Activated T-helper 2 cell treated with anti-CD3 and anti-CD28 coated beads, Interferon-gamma antibody, Interleukin-2, Interleukin-4, amounts not matched to agents 10 μg/mL and 5 μg/mL and 100 μg/mL, durations not matched to agents 14 hours and 24 hours and 36 hours (primary cell): ENCODE measurements at places on chromosomes 5 and 9. TPM values are rescaled to one million over a fixed set of nuclear protein-coding genes. Genes with fewer than 3 reads are reported as not detected.

HCN1 gene
- not detected in 2 replicates for total RNA-seq

NUTM2F gene
- total RNA-seq: not detected in 2 replicates

NPR3 gene
- total RNA-seq: 0.02 TPM in 1 of 2 replicates, not detected in the other

GFI1B gene
- not detected in 2 replicates for total RNA-seq

FOXI1 gene
- not detected in 2 replicates for total RNA-seq

LEAP2 gene
- 4.3 and 4.4 TPM in 2 replicates for total RNA-seq

ETF1 gene
- 169 and 170 TPM in 2 replicates for total RNA-seq

BARX1 gene
- 0.52 and 0.83 TPM in 2 replicates for total RNA-seq

TMC1 gene
- total RNA-seq: not detected in 2 replicates

AJM1 gene
- 5.0 and 5.1 TPM in 2 replicates for total RNA-seq

DNA sequence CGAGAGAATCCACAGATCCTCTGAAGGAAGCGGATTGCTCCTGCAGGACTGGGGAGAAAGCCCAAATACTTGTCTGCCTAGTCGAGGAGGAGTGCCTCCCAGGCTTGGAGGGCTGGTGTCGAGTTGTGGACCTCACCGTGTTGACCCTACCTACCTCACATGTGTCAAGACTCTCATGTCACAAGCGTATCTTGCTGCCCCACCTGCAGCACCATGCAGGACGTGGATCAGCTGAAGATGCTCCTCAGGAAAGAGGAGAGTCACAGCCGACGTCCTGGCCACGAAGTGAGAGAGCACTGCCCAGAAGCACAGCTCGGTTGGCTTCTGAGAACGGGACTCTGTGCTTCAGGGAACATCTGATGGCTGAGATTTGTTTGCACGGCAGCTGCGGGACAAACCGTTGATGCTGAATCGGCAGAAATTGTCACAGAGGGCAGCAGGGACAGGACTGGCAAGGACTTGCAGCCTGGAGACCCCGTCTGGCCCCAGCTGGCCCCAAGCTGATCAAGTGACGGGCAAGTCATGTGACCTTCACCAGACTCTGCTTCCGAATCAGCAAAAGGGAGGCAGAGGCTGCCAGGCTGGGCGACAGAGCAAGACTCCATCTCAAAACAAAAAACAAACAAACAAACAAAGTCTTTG, 119.1 kb upstream of the ITGA1 start:
- no peaks in the 10 kb centered on the region for H3K36me3 ChIP-seq
- no peak for DNase-seq
- H3K27ac ChIP-seq: no peak overlapping the region
- peaks cover 29% of the 10 kb centered on the region for H3K27me3 ChIP-seq
- H3K4me1 ChIP-seq: peaks cover 8% of the 10 kb centered on the region

DNA sequence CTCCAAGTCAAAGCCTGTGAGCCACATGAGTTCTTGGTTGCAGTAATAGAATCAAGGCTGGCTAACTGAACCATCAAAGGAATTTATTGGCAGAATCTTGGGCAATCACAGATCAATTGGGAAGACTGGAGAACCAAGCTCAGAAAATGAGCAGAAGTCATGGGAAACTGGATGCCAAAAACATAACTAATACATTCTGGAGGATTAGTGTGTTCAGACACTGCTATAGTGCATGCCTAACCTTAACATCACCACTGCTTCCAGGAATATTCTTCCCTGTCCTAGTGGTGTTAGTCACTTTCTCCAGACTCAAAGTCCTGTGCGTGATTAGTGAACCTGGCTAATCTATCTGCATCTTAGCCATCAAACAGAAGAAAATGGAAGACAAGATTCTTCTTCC, 843.7 kb downstream of the EFNA5 start:
- no peak overlapping the region for H3K27ac ChIP-seq
- H3K36me3 ChIP-seq: no peaks in the 10 kb centered on the region
- H3K4me3 ChIP-seq: no peak overlapping the region

DNA sequence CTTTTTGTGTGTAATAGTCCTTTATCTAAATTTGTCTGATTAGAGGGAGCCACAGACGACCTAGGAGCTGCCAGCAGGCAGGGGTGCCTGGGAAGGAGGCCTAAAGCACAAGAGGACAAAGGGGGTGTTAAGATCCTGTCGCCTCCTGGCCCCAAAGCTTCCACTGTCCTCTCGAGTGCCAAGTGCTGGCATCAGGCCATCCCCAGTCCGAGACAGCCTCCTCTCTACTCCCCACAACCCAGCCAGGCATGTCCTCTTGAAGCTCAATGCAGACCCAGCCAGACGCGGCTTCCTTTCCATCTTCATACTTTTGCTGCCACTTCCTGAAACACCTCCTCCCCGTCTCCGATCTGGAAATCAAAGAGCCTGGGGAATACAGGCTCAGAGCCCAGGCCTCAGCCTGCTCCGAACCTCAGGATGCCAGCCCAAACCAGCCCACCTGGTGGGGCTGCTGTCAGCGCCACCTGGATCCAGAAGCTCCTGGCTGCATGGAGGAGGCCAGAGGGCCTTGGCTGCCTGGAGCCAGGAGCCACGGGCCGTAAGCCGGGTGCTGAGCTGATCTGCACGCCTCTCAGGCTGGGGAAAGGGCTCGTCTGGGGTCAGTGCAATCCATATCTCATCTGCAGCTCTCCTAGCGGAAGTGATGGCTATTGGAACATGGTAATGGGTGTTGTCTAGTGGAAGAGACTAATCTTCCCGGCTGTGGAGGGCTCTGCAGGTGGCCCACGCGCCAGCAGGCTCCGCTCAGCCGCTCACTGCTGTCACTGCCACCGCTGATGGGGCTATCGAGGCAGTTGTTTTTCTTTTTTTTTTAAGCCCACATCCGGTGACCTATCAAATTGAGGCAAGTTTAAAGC, 60.2 kb upstream of the FUBP3 start:
- H3K4me3 ChIP-seq: no peak overlapping the region
- DNase-seq: no peak
- no peaks in the 10 kb centered on the region for H3K27me3 ChIP-seq
- H3K4me1 ChIP-seq: no peaks in the 10 kb centered on the region

DNA sequence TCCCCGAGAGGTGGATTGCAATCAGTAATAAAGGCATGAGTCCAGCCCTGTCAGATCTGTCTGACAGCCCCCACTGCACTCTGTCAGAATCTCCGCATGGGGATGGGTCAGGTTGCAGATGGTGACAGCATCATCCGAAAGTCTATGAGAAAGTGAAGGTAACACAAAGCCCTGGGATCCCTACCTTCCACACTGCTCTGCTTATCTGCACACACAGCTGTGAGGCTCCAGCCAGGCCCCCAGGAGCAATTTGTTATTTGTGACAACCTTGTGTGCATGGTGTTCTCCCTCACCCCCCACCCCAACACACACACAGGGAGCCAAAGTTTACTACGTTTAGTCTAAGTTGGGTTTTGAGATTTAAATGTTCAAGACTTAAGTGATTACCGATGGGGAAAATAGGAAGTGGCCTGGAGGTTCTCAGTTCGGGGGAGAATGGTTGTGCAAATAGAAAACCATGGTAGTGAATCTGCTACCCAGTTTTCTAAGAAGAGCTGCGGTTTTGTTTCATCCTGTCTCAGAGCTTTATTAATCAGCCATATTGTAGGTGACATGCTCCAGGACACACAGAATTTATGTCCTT, 92.7 kb downstream of the SV2C start:
- no peak overlapping the region for H3K27ac ChIP-seq
- no peak overlapping the region for H3K4me3 ChIP-seq
- peaks cover 18% of the 10 kb centered on the region for H3K4me1 ChIP-seq
- DNase-seq: no peak
- H3K36me3 ChIP-seq: no peaks in the 10 kb centered on the region
- peaks cover 7% of the 10 kb centered on the region for H3K27me3 ChIP-seq

DNA sequence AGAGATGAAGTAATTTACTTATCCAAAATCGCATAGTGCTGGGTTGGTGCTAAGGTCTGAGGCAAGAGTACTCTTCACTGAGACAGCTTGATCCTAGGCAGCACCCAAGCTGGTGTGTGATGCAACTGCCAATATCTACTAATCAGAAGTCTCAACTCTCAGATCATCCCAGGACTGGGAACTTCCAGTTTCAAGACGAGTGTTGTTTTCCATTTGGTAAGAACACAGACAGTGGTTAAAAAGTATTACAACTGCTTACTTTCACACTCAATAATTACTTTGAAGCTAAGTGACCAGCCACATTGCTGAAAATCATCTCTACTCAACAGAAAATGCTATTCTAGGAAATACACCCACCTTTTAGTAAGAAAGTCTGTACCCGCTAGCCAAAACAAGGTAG, 45.3 kb downstream of the FBXW11 start:
- DNase-seq: peak; percentile 15
- H3K4me1 ChIP-seq: peaks cover 69% of the 10 kb centered on the region
- no peaks in the 10 kb centered on the region for H3K27me3 ChIP-seq

GRCh38 chr9:20640331-20641187, 18.3 kb upstream of the MLLT3 start:
- peaks cover 12% of the 10 kb centered on the region for H3K4me1 ChIP-seq
- peak; percentile 30 for DNase-seq
- peak overlapping the region; percentile 14 for H3K27ac ChIP-seq
- no peaks in the 10 kb centered on the region for H3K36me3 ChIP-seq
- H3K27me3 ChIP-seq: peaks cover 19% of the 10 kb centered on the region

DNA sequence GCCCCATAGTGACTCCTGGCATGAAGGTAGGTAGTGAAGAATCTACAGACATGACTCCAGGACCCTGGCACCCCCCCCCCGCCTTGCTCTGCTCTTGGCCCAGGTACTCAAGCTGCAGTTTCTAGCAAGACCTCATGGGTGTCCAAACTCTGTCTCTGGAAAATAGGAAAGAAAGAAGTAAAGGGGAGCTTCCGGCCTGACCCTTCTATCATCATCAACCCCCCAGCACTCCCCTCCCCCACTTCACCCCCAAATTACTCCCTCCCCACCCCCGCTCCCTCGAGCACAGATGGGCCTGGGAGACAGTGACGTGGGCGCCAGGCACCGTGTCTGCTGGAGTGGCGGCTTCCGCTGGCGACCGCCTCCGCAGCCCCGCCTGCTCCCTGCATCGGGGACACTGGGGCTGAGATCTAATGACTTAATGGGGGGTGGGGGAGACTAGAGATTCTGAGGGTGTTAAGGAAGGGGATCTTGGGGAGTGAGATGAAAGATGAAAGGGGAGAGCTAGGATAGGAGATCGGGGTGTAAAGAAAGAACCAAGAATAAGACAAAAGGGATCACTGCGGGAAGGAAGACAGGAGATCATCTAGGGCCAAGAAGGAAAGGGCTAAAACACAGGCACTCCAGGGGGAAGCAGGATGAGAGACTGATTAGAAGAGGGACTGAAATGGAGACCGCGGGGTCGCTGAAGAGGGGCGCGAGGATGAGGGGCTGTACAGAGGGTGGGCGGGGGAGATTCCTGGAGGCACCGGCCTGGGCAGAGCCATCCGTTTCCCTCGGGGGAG, 1.1 kb upstream of the DNAJB5 start:
- peak overlapping the region; percentile 87 for H3K27ac ChIP-seq
- H3K27me3 ChIP-seq: no peaks in the 10 kb centered on the region
- peaks cover 6% of the 10 kb centered on the region for H3K36me3 ChIP-seq
- DNase-seq: peak; percentile 46
- peak overlapping the region; percentile 92 for H3K4me3 ChIP-seq

DNA sequence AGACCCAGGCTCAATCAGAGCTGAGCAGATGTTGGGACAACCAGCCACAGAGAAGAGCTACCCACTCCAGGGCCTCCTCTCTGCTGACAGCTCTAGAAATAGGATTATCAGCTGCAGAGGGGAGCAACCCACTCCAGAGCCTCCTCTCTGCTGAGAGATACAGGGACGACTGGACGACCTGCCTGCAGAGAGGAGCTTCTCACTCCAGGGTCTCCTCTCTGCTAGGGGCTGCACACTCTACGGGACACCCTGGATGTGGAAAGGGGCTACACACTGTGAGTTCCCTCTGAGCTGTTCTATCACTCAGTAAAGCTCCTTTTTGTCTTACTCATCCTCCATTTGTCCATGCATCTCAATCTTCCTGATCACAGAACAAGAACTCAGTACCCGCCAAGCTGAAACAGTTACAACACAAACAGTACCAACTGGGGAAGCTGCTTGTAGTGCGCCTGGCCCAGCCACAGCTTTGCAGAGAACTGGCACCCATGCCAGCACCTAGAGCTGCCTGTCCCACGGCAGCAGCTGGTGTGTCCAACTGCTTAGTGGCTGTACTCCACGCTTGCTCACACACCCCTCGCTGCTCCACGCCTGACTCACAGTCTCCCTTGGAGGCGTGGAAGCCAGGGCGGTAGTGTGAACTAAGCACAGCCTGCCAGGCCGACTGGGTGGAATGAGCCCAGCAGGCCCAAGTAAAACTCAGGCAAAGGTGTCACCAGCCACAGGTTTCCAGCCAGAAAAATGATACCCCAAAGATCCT, 56.8 kb downstream of the PRELID2 start:
- DNase-seq: no peak
- H3K36me3 ChIP-seq: no peaks in the 10 kb centered on the region
- H3K27me3 ChIP-seq: no peaks in the 10 kb centered on the region
- H3K4me1 ChIP-seq: no peaks in the 10 kb centered on the region
- no peak overlapping the region for H3K27ac ChIP-seq

DNA sequence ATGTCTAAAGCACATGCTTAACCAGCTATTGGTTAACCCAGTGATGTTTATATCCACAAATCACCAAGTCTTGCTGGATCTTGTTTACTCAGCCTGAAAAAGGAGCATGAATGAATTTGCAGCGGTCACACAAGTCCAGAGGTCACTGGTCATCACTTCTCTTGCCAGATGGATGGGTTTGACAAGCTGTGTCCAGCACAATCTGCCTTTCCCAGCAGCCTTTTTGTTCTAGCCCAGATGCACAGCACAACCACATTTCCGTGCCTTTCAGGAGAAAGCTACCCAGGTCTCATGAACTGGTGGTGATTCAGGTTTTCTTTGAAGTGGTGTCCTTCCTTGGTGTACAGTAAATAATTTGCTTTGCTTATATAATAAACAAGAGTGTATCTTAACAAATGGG, 32.1 kb downstream of the TMEM252 start:
- peaks cover 8% of the 10 kb centered on the region for H3K27me3 ChIP-seq
- H3K27ac ChIP-seq: no peak overlapping the region
- no peak for DNase-seq
- no peaks in the 10 kb centered on the region for H3K4me1 ChIP-seq
- no peak overlapping the region for H3K4me3 ChIP-seq

- H3K36me3 ChIP-seq: no peaks in the 10 kb centered on the region
- peaks cover 13% of the 10 kb centered on the region for H3K27me3 ChIP-seq
- peaks cover 4% of the 10 kb centered on the region for H3K4me1 ChIP-seq
- no peak overlapping the region for H3K4me3 ChIP-seq
- DNase-seq: no peak
- H3K27ac ChIP-seq: no peak overlapping the region
Observed at GRCh38 chr9:91958174-91958573, 8.1 kb upstream of the ROR2 start.

- H3K27ac ChIP-seq: no peak overlapping the region
- no peaks in the 10 kb centered on the region for H3K27me3 ChIP-seq
- no peak overlapping the region for H3K4me3 ChIP-seq
- DNase-seq: no peak
- peaks cover 16% of the 10 kb centered on the region for H3K4me1 ChIP-seq
Observed at GRCh38 chr5:150461231-150461630, 11.7 kb upstream of the RPS14 start.

GRCh38 chr9:2336055-2336454, 285.5 kb upstream of the VLDLR start:
- no peak for DNase-seq
- H3K4me1 ChIP-seq: no peaks in the 10 kb centered on the region
- no peak overlapping the region for H3K27ac ChIP-seq
- no peaks in the 10 kb centered on the region for H3K27me3 ChIP-seq
- no peaks in the 10 kb centered on the region for H3K36me3 ChIP-seq
- no peak overlapping the region for H3K4me3 ChIP-seq

GRCh38 chr5:142432369-142432863, 107.6 kb upstream of the SPRY4 start:
- peak overlapping the region; percentile 80 for H3K27ac ChIP-seq
- peak; percentile 23 for DNase-seq
- no peaks in the 10 kb centered on the region for H3K27me3 ChIP-seq
- peaks cover 29% of the 10 kb centered on the region for H3K4me1 ChIP-seq
- H3K4me3 ChIP-seq: peak overlapping the region; percentile 7
- no peaks in the 10 kb centered on the region for H3K36me3 ChIP-seq

- H3K27me3 ChIP-seq: no peaks in the 10 kb centered on the region
- no peaks in the 10 kb centered on the region for H3K36me3 ChIP-seq
- no peak overlapping the region for H3K4me3 ChIP-seq
- no peaks in the 10 kb centered on the region for H3K4me1 ChIP-seq
Observed at GRCh38 chr9:119792242-119792641, 423.0 kb upstream of the BRINP1 start.
